HS-27A (cell line): ENCODE measurements at places on chromosomes 3 and 15.

DNA sequence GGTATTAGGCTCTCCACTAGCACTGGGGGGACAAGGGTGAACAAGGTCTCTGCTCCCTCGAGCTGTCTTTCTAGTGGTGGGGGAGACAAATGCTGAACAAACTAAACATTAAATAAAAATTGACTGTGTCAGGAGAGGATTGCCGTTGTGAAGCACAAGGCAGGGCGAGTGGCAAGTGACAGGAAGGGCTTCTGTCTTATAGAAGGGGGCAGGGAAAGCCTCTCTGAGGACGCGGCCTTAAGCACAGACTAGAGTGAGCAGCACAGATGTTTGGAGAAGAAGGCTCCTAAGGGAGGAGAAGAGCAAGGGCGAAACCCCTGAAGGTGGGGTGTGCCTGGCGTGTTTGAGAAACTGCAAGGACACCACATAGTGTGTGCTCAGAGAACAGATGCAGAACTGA, 50.9 kb upstream of the ATP2B2 start:
- DNase-seq: no peak

DNA sequence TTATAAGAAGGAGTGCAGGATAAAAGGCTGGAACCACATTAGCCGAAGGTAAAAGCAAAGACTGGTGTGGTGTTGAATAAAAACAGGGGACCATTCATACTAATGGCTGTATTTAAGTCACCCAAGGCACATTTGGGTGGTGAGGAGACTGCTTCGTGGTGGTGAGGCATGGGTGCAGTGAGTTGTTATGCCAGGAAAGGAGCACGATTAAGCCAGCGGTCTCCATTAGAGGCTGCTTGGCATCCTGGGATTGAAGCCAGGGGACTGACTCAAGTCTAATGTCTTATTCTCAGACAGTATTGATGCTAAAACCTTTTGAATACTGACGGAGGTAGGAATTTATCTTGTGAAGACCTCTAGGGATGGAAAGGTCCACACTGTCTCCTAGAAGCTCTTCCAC, 21.9 kb downstream of the FEM1B start:
- DNase-seq: no peak

- DNase-seq: no peak
These were observed 39.2 kb downstream of the CCDC66 start for GRCh38 chr3:56595975-56596840.

DNA sequence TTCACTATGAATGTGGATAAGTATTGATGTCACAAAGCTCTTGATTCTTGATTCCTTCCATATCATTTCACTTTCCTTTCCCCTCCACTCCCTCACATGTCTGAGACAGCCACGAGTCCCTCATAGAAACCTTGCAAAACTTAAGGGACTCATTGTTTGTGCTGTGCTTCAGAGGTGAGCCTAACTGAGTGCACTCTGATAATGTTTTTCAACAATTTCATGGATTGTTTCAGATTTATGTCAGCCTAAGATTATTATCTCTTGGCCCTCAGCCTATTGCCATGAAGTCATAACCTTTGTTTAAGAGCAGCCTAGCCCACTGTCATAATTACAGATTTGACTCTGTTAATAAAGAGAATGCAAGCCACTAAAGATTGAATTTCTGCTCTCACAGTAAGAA, 363.6 kb downstream of the MECOM start:
- no peak for DNase-seq

DNA sequence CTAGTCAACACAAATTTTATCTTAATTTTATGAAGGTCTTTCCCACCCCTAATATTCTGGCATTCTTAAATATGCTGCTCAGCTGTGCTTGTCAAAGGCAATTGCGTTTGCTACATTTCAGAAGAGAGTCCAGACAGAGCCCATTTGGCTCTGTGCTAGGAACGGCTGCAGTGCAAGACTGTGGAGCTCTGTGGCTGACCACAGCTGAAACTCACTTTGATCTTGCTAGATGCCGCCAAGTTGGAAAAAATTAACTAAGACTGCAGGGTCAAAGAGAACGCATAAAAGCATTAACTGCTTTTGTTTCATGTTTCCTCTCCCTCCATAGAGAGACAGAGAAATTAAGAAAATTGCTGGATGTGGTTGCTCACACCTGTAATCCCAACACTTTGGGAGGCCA, 7.6 kb upstream of the PPP1R2 start:
- no peak for DNase-seq

- DNase-seq: no peak
These were observed 26.7 kb downstream of the RAD51 start for GRCh38 chr15:40721701-40722100.

DNA sequence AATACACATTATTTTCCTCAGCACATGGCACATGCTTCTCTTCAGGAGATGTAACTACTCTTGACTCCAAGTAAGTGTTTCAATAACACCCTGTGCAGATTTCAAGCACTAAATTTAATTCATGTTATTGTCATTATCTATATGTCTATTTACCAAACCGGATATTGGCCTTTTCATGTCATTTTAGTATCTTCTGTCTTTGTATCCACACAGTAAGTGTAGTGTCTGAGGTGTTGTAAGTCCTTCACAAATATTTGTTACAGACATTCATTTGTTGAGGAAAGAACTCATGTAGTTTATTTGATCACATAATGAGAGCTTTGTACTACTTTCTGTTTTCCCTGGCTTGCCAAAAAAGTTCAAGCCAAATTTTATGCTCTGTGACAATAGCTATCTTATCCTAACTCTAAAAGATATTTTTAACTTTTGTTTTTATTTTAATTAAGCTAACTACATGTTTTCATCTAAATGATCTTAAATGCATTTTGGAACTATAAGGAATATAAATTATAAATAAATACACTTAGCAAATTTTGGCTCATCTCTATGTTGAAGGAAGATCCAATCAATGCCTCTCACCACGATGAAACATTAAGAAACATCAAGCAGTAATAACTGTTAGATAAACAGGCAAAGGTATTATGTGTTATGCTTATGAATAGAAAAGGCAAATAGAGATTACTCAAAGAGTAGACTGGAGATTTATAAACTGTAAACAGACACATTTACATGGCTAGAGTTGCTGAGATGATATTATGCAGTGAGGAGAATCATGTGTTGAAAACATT, 48.3 kb downstream of the SPTSSB start:
- no peak for DNase-seq

- no peak for DNase-seq
These were observed 19.1 kb upstream of the RBP1 start for GRCh38 chr3:139558351-139559266.
